NCI-H524 treated with DMSO at 0.1 percent for 48 hours (cell line): ENCODE measurements at places on chromosomes 1 and 21.

DNA sequence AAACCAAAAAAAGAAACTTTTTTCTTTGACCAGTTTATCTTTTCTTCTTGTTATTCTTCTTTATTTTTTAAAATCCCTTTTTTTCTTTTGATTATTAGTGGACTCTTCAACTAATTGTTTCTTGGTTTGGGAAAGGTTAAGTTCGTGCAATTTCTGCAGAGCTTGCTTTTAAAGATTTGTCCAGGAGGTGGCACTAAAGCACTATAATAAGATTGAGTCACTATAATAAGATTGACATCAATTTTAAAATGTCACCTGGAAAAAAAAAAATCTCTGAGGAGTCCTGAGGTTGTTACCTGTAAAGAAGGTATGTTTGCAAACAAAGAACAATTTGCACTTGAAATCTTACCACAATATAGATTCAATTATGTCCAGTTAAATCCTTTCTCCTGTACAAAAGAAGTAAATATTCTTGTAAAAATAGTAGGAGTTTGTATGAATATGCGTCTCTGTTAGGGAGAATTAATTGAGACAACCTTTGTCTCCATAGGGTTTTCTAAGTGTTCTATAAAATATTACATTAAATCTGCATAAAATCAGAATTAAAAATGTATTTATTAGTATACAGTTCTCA is 166.7 kb downstream of the ADGRL4 start:
- peak; percentile 8 for DNase-seq

DNA sequence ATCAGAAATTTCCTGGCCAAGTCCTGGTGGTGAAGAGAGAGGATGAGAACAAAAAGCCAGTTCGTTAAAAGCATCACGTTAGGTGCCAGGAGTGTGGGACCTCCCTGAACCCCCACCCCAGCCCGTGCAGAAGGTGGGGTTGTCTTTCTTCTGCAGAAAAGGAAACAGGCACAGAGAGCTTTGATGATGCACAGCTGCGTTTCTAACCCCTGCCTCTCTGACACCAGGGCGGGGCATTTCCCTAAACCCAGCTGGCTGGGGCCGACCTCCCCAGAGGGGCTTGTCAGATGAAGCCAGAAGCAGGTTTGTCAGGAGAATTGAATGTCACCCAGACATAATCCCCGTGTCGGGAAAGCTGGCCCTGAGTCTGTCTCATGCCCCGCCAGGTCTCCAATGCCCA is 189.3 kb upstream of the EDN2 start:
- DNase-seq = no peak

DNA sequence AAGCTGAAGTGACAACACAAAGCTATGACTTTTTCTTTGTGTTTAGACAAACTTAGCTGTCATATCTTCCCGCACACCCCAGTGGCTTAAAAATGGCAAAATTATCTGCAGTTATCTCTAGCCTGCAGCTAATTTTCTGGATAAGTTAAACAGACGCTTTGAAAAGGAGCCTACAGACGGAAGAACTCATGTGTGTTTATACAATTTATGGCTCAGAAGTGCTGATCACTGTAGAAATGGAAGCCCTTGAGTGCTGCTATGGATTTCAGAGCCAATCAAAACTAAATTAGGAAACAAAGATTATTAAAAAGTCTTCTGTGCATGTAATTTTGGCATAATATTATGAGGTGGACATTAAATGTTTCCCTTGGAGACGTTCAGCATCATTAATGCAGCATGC is 11.6 kb downstream of the NTNG1 start:
- no peak for DNase-seq

- no peak for DNase-seq
These were observed 38.1 kb upstream of the SLAMF9 start for GRCh38 chr1:159992161-159992560.

DNA sequence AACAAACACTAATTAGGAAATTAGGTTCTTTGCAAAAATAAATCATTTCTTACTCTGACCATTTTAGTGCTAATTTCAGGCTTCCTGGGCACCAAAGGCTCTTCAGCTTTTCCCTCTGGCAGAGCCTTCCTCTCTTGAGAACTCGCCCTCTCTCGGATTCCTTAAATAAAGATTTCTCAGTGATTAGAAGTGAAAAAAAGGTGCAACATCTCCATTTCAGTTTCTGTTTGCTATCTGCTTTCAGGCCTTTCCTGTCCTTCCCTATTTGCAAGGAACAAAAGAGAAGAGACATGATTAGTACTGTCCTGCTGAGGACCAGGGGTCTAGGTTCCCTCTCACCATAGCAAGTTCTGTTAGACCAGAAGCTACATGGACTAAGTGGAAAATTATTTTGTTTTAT is 27.8 kb upstream of the CACYBP start:
- DNase-seq = no peak

DNA sequence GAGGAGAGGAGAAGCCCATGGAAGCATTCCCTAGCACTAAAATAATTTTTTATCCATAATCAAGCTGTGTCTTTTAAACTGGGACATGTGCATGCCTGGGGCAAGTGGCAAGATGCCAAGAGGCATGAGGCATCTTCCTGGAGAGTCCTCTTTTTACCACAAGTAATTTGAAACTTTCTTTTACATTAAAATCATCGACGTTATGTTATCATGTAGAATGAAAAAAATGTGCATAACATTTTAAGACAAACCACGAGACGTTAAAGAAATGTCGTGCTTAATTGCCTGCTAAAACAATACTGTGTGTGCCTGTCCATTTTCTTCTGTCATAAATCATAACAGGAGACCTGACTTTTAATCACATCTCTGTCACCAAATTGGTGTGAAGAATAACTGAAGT is 1.5 kb downstream of the STYXL2 start:
- DNase-seq = no peak

DNA sequence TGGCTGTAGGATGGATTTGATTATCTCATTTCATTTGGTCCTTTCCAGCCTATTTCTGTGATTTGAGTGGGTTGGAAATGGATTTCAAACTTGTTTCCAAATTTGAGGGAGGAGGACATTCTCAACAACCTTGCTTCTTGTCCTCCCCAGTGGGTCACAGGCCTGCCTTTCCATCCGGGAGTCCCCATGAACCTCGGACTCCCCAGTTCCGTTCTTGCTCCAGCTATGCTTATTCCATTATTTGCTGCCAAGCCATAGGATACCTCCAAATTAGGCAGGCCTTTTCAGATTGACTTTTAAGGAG is 97.8 kb downstream of the DUSP10 start:
- no peak for DNase-seq
